ENCODE measurements at places on chromosomes 1 and 21.

- no peak for DNase-seq
These were observed 188.3 kb downstream of the CLEC20A start for GRCh38 chr1:178308438-178308837.

DNA sequence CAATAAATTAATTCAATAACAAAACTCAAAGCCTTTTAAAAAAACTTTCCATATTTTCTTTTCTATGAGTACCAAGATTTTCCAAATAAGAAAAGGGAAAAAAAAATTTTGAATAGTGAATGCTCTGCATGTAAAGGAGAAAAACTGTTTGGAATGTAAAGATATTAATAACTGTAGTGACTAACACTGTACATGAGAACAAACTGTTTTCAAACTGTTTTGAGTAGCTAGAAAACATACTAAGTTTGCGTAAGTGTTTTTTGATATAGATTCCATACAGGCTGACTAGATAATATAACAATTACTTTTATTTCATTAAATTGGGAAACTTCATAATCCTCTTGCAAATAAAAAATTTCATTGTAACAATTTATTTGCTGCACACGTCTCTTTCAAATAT lies 150.5 kb downstream of the DPYD start:
- no peak for DNase-seq

DNA sequence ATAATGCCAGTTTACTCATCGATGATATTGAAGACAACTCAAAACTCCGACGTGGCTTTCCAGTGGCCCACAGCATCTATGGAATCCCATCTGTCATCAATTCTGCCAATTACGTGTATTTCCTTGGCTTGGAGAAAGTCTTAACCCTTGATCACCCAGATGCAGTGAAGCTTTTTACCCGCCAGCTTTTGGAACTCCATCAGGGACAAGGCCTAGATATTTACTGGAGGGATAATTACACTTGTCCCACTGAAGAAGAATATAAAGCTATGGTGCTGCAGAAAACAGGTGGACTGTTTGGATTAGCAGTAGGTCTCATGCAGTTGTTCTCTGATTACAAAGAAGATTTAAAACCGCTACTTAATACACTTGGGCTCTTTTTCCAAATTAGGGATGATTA lies 13.7 kb downstream of the GGPS1 start:
- DNase-seq, result no peak

DNA sequence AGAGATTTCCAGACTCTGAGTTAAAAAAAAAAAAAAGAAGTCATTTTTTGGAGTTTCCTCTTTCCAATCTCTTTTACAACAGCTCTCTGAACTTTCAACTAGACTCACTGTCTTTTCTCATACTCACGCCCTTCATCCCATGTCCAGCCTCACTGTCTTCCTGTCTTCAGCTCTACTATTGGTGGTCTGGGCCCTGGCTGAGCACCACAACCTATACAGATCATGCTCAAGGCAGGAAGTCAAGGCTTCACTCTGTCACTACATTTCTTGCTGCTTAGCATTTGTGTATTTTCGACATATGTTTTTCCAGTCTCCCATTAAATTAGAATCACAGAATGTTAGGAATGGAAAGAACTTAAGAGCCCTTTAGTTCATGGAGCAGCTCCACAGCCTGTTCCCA lies 106.4 kb upstream of the PPP2R5A start:
- DNase-seq, result no peak

DNA sequence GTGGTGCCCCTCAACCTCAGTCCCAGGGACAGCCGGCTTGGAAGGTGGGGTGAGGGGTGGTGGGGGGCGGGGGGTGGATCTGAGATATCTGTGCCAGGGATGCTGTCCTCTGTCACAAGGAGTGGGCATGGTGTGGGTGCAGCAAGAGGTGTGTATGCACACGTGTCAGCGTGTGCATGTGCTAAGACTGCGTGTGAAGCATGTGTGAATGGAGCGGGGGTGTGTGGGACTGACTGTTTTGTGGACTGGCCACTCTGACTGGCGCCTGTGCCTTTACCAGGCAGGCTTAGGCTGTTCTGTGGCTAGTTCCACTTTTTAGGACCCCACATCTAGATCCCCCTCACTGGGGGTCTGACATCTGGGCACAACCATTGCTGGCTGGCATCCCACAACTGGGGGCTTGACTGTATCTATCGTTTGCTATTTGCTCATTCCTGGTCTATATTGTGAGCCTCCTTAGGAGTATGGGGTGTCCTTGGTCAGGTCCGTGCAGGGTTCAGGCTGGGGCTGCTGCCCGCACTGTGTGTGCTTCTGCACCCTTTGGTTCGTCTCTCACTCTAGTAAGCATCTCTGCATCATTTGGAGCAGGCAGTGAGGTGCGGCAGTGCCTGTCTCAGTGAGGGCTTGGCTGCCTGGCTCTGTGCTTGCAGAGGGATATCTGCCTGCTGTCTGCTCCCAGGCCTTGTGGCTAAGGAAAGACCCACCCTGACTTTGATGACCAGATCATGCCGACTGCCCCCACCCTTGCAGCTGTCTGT lies 1.9 kb downstream of the AMPD2 start:
- no peak for DNase-seq

Measured in stimulated activated CD4-positive, alpha-beta T cell treated with anti-CD3 and anti-CD28 coated beads, Interleukin-2, amount 100 ng/mL, for 48 hours (primary cell).